Suprapubic skin (tissue), 4 donors: ENCODE measurements at places on chromosomes 4 and X. TPM values are rescaled to one million over a fixed set of nuclear protein-coding genes. Genes with fewer than 3 reads are reported as not detected.
A peak's percentile ranks its signal among the peaks of the same experiment; 100 is the strongest.

The NRK gene
- total RNA-seq, result not detected

The PCDH7 gene
- 42.8 TPM for total RNA-seq

The TRIM75 gene
- not detected for total RNA-seq

DNA sequence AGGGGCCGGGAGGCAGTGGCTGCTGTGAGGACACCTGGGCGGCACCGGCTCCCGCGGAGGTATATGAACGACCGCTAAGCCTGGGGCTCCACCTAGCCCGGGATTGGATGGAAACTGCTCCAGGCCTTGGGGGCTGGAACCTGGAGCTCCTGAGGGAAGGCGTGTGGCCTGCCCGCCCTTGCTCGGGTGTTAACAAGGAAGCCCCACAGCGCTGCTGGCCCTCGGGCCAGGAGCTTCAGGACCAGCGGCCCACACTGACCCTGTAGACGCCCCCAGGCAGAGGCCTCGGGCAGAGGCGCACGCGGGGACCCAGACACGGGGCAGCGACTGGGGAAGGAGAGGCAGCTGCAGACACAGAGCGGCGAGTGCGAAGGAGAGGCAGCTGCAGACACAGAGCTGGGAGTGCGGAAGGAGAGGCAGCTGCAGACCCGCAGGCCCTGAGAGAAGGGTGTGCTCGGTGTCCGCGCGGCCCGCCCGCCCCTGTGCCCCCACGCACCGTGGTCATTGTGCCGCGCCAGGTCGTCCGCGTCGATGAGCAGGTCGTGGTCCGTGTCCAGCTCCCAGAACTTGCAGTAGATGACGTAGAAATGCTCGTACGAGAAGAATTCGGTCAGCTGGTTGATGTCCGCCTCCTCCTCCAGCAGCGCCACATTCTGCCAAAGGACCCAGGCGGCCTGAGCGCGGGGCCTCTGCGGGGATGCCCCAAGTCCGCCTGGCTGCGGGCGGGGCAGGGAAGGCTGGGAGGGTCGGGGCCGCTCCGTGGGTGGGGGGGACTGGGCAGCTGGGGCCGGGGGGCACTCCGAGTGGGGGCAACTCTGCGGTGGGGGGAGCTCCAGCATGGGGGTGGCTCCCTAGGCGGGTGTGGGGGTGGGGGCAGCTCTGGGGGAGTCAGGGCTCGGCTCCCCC lies 26.7 kb upstream of the GTPBP6 start:
- peak; percentile 45 for DNase-seq

GRCh38 chrX:45714866-45715265 lies 514.2 kb upstream of the DIPK2B start:
- no peak for DNase-seq

DNA sequence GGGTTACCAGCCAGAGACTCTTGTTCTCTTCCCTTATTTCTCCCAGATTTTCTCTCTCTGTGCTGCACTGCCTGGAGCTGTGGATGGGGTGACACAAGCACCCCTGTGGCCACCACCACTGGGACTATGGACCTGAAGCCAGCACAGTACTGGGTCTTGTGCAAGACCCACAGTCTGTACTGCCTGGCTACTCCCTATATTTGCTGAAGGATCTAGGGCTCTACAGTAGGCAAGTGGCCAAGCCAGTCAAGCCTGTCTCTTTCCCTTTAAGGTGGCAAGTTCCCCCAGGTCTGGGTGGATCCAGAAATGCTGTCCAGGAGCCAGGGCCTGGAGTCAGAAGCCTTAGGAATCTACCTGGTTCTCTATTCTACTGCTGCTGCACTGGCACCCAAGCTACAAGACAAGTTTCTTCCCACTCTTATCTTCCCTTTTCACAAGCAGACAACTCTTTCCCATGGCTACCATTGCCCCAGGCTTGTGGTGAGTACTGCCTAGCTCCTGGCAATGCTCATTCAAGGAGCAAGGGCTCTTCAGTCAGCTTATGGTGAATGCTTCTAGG lies 28.4 kb upstream of the CT47A1 start:
- no peak for DNase-seq

- DNase-seq, result no peak
Observed at GRCh38 chr4:53573696-53574095, 17.6 kb downstream of the LNX1 start.

DNA sequence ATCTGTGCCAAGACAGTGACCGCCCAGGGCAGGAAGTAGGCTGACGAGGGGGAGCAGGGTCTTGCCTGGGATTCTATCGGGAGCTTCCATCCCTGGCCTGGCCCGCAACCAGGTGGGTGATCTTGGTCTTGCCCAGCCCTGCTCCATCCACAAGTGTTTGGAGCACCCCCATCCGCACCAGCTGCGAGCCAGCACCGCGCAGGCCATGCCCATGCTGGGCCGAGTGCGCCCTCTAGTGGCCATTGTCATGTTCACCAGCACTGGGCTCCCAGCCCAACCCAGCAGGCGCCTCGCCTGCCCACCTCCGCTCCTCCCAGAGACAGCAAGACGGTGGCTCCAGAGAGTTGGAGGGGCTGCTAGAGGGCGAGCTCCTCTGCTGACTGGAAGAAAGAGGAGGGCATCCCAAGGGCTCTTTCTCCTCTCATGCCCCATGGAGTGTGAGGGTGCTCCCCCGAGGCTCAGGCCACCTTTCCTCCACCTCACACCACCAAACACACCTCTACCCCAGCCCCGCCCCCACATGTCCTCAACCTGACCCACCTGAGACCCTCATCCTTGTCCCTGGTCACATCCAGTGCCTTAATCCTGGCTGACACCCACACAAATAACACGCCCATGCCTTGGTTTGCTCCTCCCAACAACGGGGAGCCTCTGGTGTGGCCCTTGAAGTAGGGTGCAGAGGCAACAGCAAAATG lies 9.8 kb upstream of the ATP2B3 start:
- peak; percentile 86 for DNase-seq

GRCh38 chr4:1802720-1803522 lies 9.8 kb downstream of the FGFR3 start:
- DNase-seq, result no peak
